NCI-H187 treated with DMSO at 0.1 percent for 48 hours (cell line): ENCODE measurements at places on chromosomes 3 and 15.

DNA sequence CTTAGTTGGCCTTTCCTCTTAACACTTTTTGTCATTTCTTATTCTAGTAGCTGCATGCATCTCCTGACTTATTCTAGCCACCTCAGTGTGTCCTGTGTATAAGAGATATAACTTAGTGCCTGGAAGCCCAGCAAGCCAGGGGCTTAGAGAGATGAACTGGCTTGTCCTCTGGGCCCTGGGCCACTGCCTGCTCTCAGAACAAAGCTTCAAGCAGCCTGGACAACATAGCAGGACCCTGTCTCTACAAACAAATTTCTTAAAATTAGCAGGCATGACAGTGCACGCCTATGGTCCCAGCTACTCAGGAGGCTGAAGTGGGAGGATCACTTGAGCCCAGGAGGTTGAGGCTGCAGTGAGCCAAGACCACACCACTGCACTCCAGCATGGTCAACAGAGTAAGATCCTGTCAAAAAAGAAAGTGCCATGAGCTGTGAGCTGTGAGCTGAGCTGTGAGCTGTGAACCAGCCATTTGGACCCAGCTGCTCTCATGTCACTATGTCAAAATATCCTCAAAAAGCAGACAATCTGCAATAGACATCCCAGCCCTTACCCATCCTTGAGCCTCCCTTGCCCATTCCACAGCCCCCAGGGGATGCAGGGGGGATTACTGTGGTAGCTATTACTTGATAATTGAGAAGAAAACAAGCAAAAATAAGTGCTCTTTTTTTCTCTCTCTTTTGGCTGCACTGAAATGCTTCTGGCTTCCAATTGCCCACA is 174.5 kb downstream of the OPA1 start:
- no peak for DNase-seq

DNA sequence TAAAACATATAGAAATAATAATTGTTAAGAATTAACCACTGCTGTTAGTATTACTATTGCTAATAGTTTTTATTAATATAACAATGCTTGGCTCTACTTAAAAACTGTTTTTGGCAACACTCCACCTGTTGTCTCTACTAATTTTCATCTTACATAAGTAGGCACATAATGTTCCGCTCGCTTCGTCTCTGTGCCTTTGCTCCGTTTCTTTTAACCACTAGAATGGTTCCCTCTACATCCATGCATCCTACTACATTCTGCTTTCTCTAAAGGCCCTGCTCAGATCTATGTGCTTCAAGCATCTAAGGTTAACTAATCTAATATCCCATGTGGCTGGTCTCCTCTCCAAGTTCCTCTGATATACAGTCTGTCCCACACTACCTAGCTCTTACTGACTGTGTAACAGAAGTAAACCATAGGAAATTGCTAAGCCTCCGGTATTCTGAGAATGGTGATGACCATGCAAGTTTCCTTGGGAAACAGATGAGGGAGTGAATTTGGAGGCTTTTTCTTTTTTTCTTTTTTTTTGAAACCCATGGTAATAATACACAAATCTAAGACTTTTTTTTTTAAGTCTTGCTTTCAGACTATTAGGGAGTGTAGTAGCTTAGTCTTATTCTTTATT is 138.3 kb downstream of the P3H2 start:
- DNase-seq = no peak

GRCh38 chr3:17166369-17166768 is 281.6 kb downstream of the PLCL2 start:
- no peak for DNase-seq

- DNase-seq = no peak
These were observed 103.0 kb downstream of the P3H2 start for GRCh38 chr3:190017521-190018288.

DNA sequence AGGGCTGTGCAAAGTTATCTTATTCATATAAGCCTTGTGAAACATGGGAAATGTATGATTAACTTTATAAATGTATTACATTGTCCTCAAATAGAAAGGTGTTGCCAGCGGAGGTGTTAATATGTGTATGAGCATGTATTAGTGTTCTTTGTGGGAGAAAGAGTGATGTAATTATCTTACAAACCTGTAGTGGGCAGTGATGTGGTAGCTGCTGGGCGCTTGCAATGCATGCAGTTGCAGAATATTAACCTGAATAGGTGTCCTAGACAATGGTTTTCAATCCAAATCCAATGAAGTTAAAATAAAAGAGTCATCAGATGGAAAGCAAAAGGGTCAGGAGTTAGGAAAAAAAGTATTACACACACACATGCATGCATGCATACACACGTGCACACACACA is 881.3 kb upstream of the CADM2 start:
- no peak for DNase-seq
